ENCODE measurements at places on chromosomes 4 and X.

- DNase-seq = no peak
Observed at GRCh38 chr4:178296669-178297068, 854.4 kb upstream of the AGA start.

- DNase-seq = no peak
Observed at GRCh38 chrX:24918715-24919114, 97.0 kb downstream of the ARX start.

DNA sequence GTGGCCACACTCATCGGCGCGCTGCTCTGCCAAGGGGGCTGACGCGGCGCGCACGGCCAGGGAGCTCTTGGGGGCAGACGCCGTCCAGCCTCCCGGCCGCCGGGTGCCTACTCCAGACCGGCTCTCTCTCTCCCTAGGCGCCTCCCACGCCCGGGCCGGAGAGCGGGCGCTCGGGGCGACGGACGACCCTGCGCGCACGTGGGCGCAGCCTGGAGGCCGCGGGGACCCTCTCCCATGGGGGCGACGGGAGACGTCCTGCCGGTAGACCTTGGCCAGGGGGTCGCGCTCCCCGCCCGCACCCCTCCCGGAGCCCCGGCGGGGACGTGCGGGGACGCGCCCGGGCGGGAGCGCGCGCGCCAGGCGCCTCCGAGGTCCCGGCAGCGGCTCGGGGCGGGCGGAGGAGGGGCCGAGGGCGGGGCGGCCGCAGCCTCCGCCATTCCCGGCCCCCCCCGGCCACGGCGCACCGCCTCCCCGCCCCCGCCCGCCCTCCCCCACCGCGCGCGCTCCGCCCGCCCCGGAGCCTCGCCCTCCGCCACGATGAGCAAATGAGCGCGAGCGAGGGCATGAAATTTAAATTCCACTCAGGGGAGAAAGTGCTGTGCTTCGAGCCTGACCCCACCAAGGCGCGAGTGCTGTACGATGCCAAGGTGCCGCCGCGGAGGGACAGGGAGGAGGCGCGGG lies at the start of gene MSL3:
Gene MSL3, plus strand, starts transcription at position 519 of the 681 bp plus-strand sequence. Its CDS starts 27 bp downstream, at position 546.
- DNase-seq = no peak

GRCh38 chrX:37824491-37825214 lies 22.7 kb downstream of the DYNLT3 start:
- no peak for DNase-seq

DNA sequence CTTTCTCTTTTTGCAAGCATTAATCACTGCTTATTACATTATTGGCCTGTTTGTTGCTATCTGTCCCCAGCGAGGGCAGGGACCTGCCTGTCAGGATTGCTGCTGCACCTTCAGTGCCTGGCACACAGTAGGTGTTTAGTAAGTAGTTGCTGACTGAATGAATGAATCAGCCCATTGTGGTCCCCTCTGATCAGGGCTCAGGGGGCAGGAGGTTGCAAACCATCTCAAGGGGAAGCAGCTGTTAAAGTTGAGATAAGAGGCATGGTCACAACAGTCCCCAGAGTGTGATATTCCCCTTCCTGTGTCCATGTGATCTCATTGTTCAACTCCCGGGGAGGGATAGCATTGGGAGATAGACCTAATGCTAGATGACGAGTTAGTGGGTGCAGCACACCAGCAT lies 85.4 kb downstream of the WFS1 start:
- no peak for DNase-seq

DNA sequence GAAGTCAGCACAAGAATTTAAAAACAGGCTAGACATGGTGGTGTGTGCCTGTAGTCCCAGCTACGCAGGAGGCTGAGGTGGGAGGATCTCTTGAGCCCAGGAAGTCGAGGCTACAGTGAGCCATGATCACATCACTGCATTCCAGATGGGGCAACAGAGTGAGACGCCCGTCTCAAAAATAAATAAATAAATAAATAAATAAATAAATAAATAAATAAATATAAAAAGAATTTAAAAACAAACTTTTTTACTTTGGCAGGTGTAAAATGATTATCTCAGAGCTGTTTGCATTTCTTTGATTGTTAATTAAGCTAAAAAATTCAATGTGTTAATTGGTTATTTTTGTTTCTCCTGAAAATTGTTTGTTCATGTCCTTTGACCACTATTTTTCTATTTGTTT lies 97.5 kb upstream of the RPS6KA3 start:
- no peak for DNase-seq

GRCh38 chr4:111649308-111649707 lies 495.9 kb upstream of the FAM241A start:
- no peak for DNase-seq

GRCh38 chr4:170672381-170672965 lies 582.7 kb upstream of the AADAT start:
- no peak for DNase-seq

DNA sequence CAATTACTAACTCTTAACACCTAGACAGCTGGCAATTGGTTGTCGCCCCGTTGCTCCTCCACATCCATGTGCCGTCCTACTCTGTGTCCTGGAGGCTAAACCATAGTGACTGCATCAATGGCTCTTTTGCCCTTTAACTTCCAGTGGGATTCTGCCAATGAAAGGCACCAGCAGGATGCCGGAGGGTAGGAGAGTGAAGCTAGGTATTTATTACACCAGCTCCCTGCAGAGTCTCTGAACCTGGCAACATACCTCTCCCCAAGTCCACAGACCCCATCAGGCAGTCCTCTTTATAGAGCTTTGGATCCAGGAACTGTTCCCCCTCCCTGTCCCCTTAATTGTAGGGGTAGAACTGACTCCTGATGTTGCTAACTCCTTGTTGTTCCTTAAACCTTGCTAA lies 426.8 kb downstream of the HNRNPD start:
- DNase-seq = no peak

GRCh38 chr4:7206385-7206784 lies 14.0 kb downstream of the SORCS2 start:
- DNase-seq = no peak

DNA sequence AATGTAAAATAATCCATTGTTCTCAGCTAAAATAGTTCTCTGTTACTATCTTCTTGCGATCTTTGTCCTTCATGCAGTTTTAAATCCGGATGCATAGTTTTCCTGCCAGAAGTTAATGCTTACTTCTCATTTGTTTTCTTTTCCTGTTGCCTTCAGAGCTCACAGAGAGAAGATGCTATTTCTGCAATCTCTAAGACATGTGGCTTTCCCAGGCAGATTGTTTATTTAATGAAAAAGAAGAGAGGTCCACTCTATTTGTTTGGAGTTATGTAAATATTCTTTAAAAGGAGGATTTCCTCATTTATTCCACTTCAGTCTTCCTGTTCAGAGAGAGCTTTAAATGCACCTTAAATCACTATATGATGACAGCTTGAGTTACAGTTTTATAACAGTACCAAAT lies 39.3 kb upstream of the HPGD start:
- DNase-seq = no peak

- no peak for DNase-seq
Observed at GRCh38 chr4:78846258-78846657, 70.1 kb downstream of the BMP2K start.

DNA sequence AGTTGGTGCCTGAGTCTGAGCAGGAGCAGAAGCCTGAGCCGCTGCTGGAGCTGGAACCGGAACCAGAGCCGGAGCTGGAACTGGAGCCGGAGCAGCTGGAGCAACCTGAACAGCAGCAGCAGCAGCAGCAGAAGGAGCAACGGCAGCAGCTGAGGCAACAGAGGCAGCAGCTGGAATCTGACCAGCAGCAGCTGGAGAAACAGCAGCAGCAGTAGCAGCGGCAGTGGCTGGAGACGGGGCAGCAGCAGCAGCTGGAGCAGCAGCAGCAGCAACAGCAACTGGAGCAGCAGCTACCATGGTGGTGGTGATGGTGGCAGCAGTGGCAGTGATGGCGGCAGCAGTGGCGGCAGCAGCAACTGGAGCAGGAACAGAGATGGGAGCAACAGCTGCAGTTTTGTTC lies 61.5 kb downstream of the AMOT start:
- no peak for DNase-seq

- no peak for DNase-seq
Observed at GRCh38 chr4:109574443-109574850, 14.4 kb downstream of the MCUB start.

GRCh38 chrX:36198575-36198974 lies 279.0 kb downstream of the CFAP47 start:
- DNase-seq = no peak

DNA sequence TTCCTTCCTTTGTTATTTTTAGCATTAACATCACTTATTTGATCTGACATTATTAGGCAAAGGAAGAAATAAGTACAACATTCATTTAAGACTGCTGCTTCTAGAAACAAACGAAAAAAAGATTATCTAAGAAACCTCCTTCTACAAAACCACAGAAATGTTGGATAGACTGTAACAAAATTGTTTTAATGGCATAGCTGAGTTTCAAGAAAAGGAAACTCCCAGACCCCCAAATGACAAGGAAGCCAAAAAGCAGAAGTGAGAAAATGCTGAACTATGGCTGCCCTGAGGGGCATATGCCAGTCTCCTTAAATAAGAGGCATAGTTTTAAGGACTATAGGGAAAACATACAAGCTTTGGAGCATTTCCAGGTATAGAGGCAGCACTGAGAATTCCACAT lies 1431.6 kb upstream of the TENM3 start:
- DNase-seq = no peak

DNA sequence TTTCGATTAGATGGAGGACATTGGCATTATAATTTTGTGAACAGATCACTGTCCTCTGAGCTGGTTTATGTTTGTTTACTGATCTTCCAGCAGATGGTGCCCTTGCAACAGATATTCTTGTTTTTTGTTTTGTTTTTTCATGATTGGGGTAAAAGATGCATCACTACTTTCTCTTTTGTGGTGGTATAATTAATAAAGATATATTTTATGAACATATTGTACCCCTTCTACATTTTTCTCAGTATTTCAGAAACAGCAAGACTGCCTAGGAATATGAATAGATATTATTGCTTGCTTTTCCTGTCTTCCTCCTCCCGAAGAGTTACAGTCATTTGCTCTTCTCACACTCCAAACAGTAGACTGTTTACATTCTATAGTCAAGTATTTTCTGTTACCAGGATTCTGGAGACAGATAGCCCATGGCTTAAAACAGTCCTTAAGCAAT lies 905.2 kb downstream of the TRAM1L1 start:
- no peak for DNase-seq

GRCh38 chr4:175946472-175947116 lies 119.0 kb upstream of the WDR17 start:
- no peak for DNase-seq

GRCh38 chr4:40403081-40403480 lies 67.9 kb downstream of the CHRNA9 start:
- DNase-seq = no peak

- DNase-seq = no peak
Observed at GRCh38 chr4:66906314-66906713, 639.0 kb downstream of the CENPC start.

DNA sequence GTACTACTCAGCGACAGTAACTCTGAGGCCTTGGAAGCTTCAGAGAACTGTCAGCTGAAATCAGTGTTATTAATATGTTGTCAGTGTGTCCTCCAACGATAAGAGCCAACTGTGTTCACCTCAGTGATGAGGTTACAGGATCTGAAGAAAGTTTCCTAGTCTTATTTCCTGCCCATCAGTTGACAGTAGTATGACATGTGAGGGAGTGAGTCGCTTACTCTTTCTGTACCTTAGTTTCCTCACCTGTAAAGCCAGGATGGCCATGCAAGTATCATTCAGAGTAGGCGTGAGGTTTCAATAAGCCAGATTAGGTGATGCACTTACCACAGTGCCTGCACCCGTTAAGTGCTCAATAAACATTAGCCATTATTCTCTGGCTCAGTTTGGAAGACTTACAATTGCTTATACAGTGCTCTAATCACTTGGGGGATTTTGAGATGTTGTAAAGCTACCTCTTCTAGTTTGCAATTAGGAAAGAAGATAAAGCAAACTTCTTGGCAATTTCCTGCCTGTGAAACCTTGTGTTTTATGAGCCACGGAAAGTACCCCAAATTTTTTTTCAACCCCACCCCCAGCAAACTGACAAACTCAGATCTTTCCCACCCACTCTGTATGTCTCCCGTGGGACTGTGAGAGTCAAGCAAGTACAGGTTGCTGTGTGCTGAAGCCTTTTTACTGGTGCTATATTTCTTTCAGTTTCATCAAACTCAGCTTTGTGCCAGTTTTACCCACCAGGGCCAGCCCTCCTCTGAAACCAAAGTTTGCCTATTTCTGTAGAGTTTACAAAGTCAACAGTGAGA lies 62.2 kb downstream of the ANXA3 start:
- DNase-seq = no peak

- DNase-seq = no peak
Observed at GRCh38 chr4:54908763-54909162, 216.6 kb downstream of the KDR start.

- no peak for DNase-seq
Observed at GRCh38 chr4:10232114-10232513, 115.5 kb upstream of the WDR1 start.

- no peak for DNase-seq
Observed at GRCh38 chr4:168639914-168640313, 143.1 kb downstream of the PALLD start.

DNA sequence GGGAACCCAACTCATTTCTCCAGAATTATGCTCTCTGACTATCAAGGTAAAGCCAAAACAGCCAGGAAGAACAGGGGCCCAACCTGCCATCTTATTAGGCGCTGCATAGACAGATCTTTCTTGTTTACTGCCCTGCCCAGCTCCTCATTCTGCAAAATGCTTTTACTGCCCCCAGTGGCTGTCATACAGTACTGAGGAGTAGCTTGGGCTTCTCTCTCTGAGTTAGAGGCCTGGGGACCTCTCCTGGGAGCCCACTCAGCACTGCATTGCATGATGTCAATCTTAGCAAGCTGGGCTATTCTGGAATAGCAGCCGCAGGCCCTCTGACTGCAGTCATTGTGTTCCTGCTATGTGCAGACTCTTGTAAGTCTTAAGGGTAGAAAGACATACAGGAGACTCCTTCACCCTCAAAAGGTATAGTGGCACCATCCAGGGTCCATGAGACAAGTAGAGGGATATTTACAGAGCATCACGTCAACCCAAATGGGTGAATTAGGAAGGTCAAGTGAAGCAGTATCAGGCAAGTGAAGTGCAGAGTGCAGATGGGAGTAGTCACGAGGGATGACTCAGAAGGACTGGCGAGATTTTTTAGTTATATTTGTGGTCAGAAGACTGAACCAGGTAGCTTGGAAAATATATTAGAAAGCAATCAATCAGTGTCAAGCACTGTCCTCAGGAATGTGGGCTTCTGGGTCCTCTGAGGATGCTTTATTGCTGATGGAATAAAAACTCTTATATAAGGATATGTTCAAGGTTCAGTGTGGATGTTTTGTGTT lies 294.1 kb upstream of the SFRP2 start:
- no peak for DNase-seq

DNA sequence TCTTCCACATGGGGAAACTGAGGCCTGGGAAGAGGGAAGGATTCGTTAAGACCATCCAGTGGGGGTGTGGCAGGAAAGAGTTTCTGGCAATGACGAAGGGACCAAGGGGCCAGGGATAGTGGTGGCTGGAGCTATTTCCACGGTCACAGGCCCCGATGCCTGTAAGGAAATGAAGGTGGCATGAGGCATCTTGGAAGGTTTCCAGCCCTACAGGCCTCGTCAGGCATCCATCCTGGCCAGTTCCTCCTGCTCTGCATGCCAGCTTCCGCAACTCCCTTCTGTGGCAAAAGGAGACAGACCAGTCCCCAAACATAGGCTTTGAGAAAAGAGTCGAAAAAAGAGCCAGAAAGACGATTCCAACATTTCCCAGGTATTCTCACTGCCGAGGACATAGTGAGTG lies 9.2 kb upstream of the C4orf50 start:
- DNase-seq = no peak

- no peak for DNase-seq
Observed at GRCh38 chr4:175386776-175387507, 425.1 kb downstream of the GPM6A start.

All from stimulated activated CD4-positive, alpha-beta T cell treated with anti-CD3 and anti-CD28 coated beads, Interleukin-1b, Interleukin-23, amount 100 ng/mL, for 24 hours (primary cell).